Activated T-helper 2 cell treated with anti-CD3 and anti-CD28 coated beads, Interferon-gamma antibody, Interleukin-2, Interleukin-4, amounts not matched to agents 10 μg/mL and 5 μg/mL and 100 μg/mL, durations not matched to agents 14 hours and 24 hours and 36 hours (primary cell): ENCODE measurements at places on chromosomes 6 and 20. TPM values are rescaled to one million over a fixed set of nuclear protein-coding genes. Genes with fewer than 3 reads are reported as not detected.

ADGB gene
- total RNA-seq = 0.39 TPM in 1 of 2 replicates, not detected in the other

F13A1 gene
- not detected in 2 replicates for total RNA-seq

DEFB126 gene
- total RNA-seq = not detected in 2 replicates

FAXC gene
- 0.25 TPM in 1 of 2 replicates, not detected in the other for total RNA-seq

TGM6 gene
- total RNA-seq = not detected in 2 replicates

ENPP1 gene
- 34.8 TPM in 2 replicates for total RNA-seq

SCUBE3 gene
- not detected in 2 replicates for total RNA-seq

GLP1R gene
- total RNA-seq = 0.05 and 0.14 TPM in 2 replicates

EBF4 gene
- total RNA-seq = 6.0 and 10.5 TPM in 2 replicates

SLC17A9 gene
- 20.2 and 21.4 TPM in 2 replicates for total RNA-seq

TRAPPC3L gene
- not detected in 2 replicates for total RNA-seq

DSE gene
- total RNA-seq = 3.4 and 3.8 TPM in 2 replicates

BTN1A1 gene
- total RNA-seq = not detected in 2 replicates

DNA sequence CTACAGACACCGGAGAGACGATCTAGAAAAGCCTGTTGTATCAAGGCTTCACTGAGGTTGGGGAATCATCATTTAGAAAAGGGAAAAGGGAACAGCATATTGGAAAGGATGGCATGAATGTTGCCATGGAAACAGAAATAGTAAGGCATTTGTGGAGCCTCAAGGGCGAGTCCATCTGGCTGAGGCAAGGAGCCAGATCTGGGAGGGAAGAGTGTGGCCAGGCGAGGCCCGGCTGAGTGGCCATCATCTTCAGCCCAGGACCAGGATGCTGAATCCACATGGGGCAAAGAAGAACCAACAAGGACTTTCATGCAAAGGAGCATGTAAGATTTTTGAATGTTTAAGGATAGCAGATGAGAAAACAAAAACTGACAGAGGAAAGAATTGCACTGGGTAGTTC, 85.8 kb downstream of the MAP3K5 start:
- peaks cover 5% of the 10 kb centered on the region for H3K36me3 ChIP-seq
- no peak overlapping the region for H3K4me3 ChIP-seq
- H3K27ac ChIP-seq = no peak overlapping the region
- no peak for DNase-seq
- H3K27me3 ChIP-seq = no peaks in the 10 kb centered on the region

GRCh38 chr6:141552463-141552862, 580.3 kb upstream of the GJE1 start:
- H3K4me1 ChIP-seq = peaks cover 7% of the 10 kb centered on the region
- H3K27me3 ChIP-seq = peaks cover 3% of the 10 kb centered on the region
- H3K36me3 ChIP-seq = no peaks in the 10 kb centered on the region
- DNase-seq = no peak
- no peak overlapping the region for H3K27ac ChIP-seq

- no peak for DNase-seq
- peaks cover 8% of the 10 kb centered on the region for H3K27me3 ChIP-seq
- H3K27ac ChIP-seq = no peak overlapping the region
Measured at GRCh38 chr20:2169456-2170088, 67.9 kb downstream of the STK35 start.

- peaks cover 38% of the 10 kb centered on the region for H3K36me3 ChIP-seq
- peaks cover 72% of the 10 kb centered on the region for H3K4me1 ChIP-seq
- DNase-seq = no peak
- no peak overlapping the region for H3K4me3 ChIP-seq
- H3K27ac ChIP-seq = peak overlapping the region; percentile 42
- no peaks in the 10 kb centered on the region for H3K27me3 ChIP-seq
Measured at GRCh38 chr20:1622450-1622849, 2.6 kb upstream of the SIRPB1 start.

GRCh38 chr6:882084-882598, 189.2 kb upstream of the EXOC2 start:
- no peaks in the 10 kb centered on the region for H3K36me3 ChIP-seq
- H3K27ac ChIP-seq = no peak overlapping the region
- no peaks in the 10 kb centered on the region for H3K4me1 ChIP-seq
- DNase-seq = no peak

DNA sequence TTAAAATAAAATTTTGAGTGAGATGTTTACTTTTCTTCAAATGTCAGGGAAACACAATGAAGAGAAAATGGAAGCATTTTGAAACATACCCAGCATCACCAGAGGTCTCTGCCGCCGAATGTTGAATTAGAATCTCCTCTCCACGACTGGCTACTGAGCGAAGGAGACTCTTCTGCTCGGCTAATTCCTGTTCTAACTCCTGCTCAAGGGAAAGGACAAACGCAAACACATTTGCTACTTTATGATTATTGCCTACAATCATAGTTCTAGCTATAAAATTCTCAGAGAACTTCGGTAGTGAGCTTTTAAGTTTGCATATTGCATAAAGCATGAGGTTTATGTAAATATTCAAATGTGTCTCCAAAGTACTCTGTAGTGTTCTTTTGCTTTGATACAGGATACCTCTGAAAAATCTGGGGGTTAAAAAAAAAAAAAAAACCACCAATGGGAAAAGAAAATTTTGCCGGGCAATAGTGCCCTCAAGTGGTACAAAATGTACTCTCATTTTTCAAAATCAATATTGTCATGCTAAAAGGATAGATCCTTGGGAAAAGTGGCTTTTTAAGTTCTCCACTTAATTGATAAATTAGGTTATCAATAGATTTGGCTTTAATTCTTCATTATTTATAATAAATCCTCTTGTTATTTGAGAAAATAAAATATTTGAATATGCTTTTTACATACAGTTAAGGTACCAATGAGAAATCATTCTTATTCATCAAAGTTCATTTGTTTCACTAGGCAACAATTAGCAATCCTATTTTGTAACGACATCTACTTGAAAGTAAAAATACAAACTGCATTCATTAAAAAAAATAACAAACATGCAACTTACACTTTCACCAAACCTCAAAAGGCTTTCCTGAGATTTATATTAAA, 369.0 kb downstream of the SYNE1 start:
- no peak overlapping the region for H3K4me3 ChIP-seq
- peaks cover 15% of the 10 kb centered on the region for H3K4me1 ChIP-seq
- H3K27ac ChIP-seq = no peak overlapping the region
- peaks cover 27% of the 10 kb centered on the region for H3K36me3 ChIP-seq

GRCh38 chr20:10433014-10433622, 904 bp downstream of the MKKS start:
- H3K4me1 ChIP-seq = peaks cover 60% of the 10 kb centered on the region
- H3K27ac ChIP-seq = peak overlapping the region; percentile 97
- DNase-seq = no peak

GRCh38 chr6:46845126-46845525, 51.9 kb downstream of the MEP1A start:
- H3K36me3 ChIP-seq = no peaks in the 10 kb centered on the region
- no peak overlapping the region for H3K27ac ChIP-seq
- H3K4me3 ChIP-seq = no peak overlapping the region
- H3K27me3 ChIP-seq = peaks cover 22% of the 10 kb centered on the region
- DNase-seq = no peak

GRCh38 chr6:151498327-151498726, 4.5 kb downstream of the CCDC170 start:
- H3K27ac ChIP-seq = no peak overlapping the region
- no peak overlapping the region for H3K4me3 ChIP-seq
- H3K4me1 ChIP-seq = peaks cover 15% of the 10 kb centered on the region
- H3K27me3 ChIP-seq = peaks cover 50% of the 10 kb centered on the region

GRCh38 chr6:3874069-3874468, 24.9 kb downstream of the FAM50B start:
- peaks cover 8% of the 10 kb centered on the region for H3K27me3 ChIP-seq
- no peaks in the 10 kb centered on the region for H3K36me3 ChIP-seq
- H3K4me3 ChIP-seq = no peak overlapping the region
- DNase-seq = no peak
- H3K27ac ChIP-seq = no peak overlapping the region

DNA sequence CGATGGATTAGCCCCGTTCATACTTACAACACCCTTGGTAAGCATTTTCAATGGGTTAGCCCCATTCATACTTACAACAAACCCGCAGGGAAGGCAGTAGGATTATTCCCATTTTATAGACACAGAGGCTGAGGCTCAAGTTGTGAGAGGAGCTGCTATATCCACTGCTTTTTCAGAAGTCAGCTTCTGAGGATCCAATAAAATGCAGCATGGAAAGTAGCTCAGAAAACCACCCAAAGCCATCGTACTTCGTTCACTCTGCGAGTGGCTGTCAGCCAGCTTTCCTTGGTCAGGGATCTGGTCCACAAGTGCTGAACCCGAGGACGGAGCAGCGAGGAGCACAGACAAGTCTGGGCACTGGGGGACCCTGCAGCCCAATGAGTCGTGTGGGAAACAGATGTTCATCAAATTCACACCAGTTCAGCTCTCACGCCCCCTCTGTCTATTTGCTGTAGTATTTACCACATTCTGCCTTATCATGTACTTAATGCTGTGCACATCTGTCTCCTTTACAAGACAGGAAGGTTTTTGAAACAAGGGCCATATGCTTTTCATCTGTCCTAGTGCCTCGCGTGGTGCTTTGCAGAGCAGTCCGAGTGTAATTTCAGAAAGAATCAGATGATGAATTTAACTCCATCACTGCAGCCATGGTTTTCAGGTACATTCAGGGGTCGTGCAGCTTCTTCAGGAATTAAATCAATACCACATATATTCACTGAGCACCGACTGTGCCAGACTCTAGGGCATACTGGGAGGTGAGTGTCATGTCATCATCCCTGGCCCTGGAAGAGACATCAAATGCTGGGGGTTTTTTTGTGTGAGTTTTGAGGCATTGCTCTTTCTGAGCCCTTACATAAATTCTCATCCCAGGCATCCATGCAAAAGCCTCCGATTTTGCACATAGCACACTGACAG, 256.9 kb downstream of the CDH26 start:
- no peak overlapping the region for H3K4me3 ChIP-seq
- no peaks in the 10 kb centered on the region for H3K36me3 ChIP-seq
- no peaks in the 10 kb centered on the region for H3K27me3 ChIP-seq
- DNase-seq = no peak
- no peaks in the 10 kb centered on the region for H3K4me1 ChIP-seq

DNA sequence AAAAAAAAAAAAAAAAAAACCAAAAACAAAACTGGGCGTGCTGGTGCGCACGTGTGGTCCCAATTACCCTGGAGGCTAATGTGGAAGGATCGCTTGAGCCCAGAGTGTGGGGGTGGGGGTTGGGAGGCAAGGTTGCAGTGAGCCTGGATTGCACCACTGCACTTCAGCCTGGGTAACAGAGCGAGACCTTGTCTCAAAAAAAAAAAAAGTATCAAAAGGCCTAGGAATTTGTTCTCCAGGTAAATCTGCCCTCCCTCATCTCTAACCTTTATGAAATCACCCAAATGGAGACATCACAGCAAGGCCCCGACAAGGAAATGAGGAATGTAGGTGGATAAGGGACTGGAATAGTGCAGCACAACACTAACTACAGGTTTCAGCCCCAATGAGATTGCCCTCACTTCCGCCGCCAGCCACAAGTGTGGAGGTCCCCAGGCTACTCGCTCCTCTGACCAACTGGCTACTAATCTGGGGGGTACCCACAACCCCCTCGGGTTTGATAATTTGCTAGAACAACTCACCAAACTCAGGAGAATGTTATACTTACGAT, 36.8 kb upstream of the DDR1 start:
- H3K36me3 ChIP-seq = no peaks in the 10 kb centered on the region
- DNase-seq = no peak

GRCh38 chr6:156880913-156881312, 103.7 kb downstream of the ARID1B start:
- DNase-seq = no peak
- H3K4me1 ChIP-seq = peaks cover 29% of the 10 kb centered on the region
- H3K27ac ChIP-seq = no peak overlapping the region
- no peaks in the 10 kb centered on the region for H3K36me3 ChIP-seq
- no peak overlapping the region for H3K4me3 ChIP-seq

- no peak for DNase-seq
- peaks cover 3% of the 10 kb centered on the region for H3K36me3 ChIP-seq
- no peaks in the 10 kb centered on the region for H3K27me3 ChIP-seq
- no peak overlapping the region for H3K27ac ChIP-seq
- peaks cover 51% of the 10 kb centered on the region for H3K4me1 ChIP-seq
Measured at GRCh38 chr6:14384175-14384949, 266.8 kb downstream of the CD83 start.

- H3K4me1 ChIP-seq = peaks cover 35% of the 10 kb centered on the region
- H3K36me3 ChIP-seq = peaks cover 24% of the 10 kb centered on the region
- no peak overlapping the region for H3K27ac ChIP-seq
- no peak for DNase-seq
- no peaks in the 10 kb centered on the region for H3K27me3 ChIP-seq
Measured at GRCh38 chr6:157096105-157096504, 227.2 kb downstream of the TMEM242 start.

GRCh38 chr6:113127786-113128419, 729.2 kb upstream of the MARCKS start:
- H3K36me3 ChIP-seq = no peaks in the 10 kb centered on the region
- H3K27me3 ChIP-seq = no peaks in the 10 kb centered on the region
- no peaks in the 10 kb centered on the region for H3K4me1 ChIP-seq
- no peak overlapping the region for H3K4me3 ChIP-seq

DNA sequence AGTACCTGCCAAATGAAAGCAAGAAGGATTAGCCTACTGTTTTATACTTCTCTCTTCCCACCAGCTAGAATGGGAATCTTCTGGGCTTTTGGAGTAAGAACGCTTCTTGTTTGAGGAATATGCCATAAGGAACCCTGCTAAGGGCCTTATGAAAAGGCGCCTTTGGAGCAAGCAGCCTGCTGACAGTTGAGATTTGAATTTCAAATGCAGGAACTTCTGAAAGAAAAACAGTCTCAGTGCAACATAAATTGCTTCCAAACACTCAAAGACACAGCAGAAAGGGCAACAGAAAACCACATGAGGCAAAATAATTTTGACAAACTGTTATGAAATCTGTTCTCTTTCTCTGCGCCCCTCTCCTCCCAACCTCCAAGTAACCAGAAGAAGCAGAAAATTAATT, 149.4 kb upstream of the B3GAT2 start:
- H3K36me3 ChIP-seq = no peaks in the 10 kb centered on the region
- no peak overlapping the region for H3K27ac ChIP-seq
- no peak overlapping the region for H3K4me3 ChIP-seq
- no peaks in the 10 kb centered on the region for H3K27me3 ChIP-seq
- no peaks in the 10 kb centered on the region for H3K4me1 ChIP-seq

DNA sequence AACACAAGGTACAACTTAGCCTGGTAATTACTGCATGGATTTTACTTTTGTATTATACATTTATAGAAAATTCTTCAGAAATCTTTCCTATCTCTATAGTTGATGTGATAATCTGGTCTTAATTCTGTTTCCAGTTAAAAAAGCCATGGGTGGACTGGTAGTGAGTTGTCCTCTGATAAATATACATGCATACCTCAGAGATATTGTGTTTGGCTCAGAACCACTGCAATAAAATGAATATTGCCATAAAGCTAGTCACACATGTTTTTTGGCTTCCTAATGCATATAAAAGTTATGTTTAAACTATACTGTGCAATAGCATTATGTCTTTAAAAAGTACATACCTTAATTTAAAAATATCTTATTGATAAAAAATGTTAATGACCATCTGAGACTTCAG, 708.6 kb upstream of the MARCKS start:
- no peaks in the 10 kb centered on the region for H3K27me3 ChIP-seq
- no peak overlapping the region for H3K4me3 ChIP-seq
- H3K4me1 ChIP-seq = no peaks in the 10 kb centered on the region
- H3K27ac ChIP-seq = no peak overlapping the region
- no peaks in the 10 kb centered on the region for H3K36me3 ChIP-seq

GRCh38 chr6:13432526-13433184, 54.7 kb downstream of the GFOD1 start:
- H3K4me1 ChIP-seq = peaks cover 73% of the 10 kb centered on the region
- DNase-seq = no peak
- peak overlapping the region; percentile 78 for H3K27ac ChIP-seq
- H3K36me3 ChIP-seq = peaks cover 5% of the 10 kb centered on the region
- no peaks in the 10 kb centered on the region for H3K27me3 ChIP-seq

- no peaks in the 10 kb centered on the region for H3K4me1 ChIP-seq
- no peak overlapping the region for H3K4me3 ChIP-seq
- H3K27ac ChIP-seq = no peak overlapping the region
- no peak for DNase-seq
- H3K36me3 ChIP-seq = no peaks in the 10 kb centered on the region
- H3K27me3 ChIP-seq = no peaks in the 10 kb centered on the region
Measured at GRCh38 chr20:43271980-43272379, 82.3 kb upstream of the PTPRT start.
